ENCODE measurements at places on chromosomes 11 and 22. TPM values are rescaled to one million over a fixed set of nuclear protein-coding genes. Genes with fewer than 3 reads are reported as not detected.

Gene TH
- total RNA-seq, result not detected

Gene MICAL2
- total RNA-seq, result 664 TPM

Gene OR4A16
- total RNA-seq, result not detected

Gene KCNK4
- total RNA-seq, result not detected

Gene ENDOD1
- 109 TPM for total RNA-seq

Gene KIF18A
- total RNA-seq, result 7.8 TPM

Gene TSPAN32
- total RNA-seq, result 0.26 TPM

Gene SLC25A17
- 12.4 TPM for total RNA-seq

Gene TUG1
- 28.5 TPM for total RNA-seq

Gene FLRT1
- under 0.01 TPM for total RNA-seq

Gene DBX1
- total RNA-seq, result not detected

Gene C11orf97
- not detected for total RNA-seq

Gene MS4A4A
- not detected for total RNA-seq

Gene FAU
- 379 TPM for total RNA-seq

Gene SOX10
- not detected for total RNA-seq

Gene OR10G6
- not detected for total RNA-seq

Gene CHRM4
- total RNA-seq, result not detected

All from aortic smooth muscle cell (primary cell).